ENCODE measurements at places on chromosomes 12 and 14.
A peak's percentile ranks its signal among the peaks of the same experiment; 100 is the strongest.

- no peak for DNase-seq
These were observed at the start of gene GRIN2B for GRCh38 chr12:13981296-13981962. GRIN2B (minus strand) TSS chr12:13981602; CDS start chr12:13866208, 115,394 bp downstream.

DNA sequence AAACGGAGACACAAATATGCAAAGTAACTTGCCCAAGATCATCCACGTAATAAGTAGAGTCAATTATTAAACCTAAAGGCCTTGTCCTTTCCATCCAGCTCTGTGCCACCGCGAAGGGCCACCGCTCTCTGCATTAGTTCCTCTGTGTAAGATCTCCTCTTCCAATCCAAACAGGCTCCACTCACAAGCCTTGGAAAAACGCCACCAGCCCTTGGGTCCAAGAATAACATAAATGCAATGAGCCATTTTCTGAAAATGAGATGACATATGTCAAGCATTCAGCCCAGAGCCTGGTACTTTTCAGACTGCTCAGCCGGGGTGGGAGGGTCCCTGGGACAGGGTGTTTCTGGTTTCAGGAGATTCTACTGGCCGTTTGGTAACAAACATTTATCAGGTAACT lies 30.0 kb downstream of the DGLUCY start:
- DNase-seq, result no peak

- DNase-seq, result no peak
These were observed 1755.7 kb upstream of the SEL1L start for GRCh38 chr14:83289390-83289789.

DNA sequence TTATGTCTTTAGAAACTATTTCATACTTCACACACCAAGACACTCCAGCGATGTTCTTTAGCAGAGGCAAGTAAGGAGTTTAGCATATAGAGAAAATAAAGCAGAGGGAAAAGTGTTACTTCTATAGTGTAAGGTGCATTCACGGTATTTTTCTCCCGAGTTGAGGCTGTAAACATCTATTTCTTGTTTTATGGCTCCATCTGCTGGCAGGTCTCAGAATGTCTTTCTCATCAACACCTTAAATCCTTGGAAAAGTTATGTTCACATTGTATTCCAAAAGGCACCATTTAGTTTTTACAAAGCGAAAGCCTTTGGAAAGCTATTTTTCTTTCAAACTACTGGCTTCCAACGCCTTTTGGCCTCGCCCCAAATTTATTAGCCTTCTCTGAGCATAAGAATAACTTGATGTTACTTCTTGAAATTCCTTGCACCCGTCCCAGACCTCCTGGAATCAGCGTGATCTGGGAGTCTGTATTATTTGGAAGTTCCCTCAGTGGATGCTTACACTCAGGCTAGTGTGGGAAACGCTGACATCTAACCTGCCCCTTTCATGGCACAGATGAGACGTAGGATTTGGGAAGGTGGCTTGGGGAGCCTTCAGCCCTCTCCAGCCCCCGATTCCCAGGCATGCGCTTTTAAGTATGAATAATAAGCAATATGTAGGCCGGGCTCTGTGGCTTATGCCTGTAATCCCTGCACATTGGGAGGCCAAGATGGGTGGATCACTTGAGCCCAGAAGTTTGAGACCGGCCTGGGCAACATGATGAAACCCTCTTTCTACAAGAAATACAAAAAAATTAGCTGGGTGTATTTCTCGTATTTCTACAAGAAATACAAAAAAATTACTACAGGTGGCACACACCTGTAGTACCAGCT lies 1.9 kb upstream of the PIWIL1 start:
- no peak for DNase-seq

- DNase-seq, result peak; percentile 97
These were observed 16.8 kb downstream of the MMP14 start for GRCh38 chr14:22852940-22853767.

GRCh38 chr12:40142001-40142744 lies 36.3 kb upstream of the SLC2A13 start:
- DNase-seq, result no peak

DNA sequence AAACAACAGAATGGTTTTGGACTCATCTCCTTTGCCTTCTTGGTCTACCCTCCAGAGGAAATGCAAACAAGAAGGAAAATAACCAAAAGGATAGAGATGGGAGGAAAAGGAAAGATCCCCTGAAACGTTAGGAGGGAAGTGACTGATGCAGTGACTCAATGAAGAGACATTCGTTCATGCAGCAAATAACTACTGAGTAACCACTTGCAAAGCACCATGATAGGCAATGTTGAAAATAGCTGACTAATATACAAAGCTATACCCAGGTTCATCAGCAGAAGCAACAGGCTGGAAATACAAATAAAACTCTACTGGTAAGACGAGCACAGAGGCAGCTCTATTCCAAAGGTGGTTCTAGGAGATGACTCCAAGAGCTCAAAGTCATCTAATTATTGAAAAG lies 41.8 kb downstream of the R3HDM2 start:
- DNase-seq, result no peak

DNA sequence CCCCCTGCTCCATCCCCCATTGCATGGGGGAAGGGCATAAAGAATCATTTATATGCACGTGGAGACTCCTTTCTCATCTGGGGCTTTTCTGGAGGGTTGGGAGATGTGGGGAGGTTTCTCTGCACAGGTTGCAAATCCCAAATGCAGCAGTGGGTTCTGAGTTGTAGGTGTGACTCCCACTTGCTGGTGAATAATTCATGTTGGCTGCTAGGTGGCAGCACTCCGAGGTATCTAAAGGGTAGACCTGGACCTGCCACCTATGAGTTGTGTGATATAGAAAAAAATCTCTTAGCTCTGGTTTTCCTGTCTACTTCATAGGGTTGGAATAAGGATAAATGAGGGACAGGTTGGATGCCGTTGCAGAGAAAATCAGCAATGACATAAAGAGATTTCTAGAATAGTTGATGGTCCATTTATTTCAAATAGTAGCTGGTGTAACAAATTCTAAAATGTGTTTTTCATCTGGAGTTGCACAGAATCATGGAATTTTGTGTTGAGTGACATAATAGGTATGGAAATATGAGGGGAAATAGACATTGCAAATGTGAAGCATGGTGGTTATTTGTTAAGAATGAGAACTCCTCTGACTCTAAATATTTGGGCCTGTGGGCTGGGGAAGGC lies 4.6 kb downstream of the MARCHF9 start:
- DNase-seq, result no peak

DNA sequence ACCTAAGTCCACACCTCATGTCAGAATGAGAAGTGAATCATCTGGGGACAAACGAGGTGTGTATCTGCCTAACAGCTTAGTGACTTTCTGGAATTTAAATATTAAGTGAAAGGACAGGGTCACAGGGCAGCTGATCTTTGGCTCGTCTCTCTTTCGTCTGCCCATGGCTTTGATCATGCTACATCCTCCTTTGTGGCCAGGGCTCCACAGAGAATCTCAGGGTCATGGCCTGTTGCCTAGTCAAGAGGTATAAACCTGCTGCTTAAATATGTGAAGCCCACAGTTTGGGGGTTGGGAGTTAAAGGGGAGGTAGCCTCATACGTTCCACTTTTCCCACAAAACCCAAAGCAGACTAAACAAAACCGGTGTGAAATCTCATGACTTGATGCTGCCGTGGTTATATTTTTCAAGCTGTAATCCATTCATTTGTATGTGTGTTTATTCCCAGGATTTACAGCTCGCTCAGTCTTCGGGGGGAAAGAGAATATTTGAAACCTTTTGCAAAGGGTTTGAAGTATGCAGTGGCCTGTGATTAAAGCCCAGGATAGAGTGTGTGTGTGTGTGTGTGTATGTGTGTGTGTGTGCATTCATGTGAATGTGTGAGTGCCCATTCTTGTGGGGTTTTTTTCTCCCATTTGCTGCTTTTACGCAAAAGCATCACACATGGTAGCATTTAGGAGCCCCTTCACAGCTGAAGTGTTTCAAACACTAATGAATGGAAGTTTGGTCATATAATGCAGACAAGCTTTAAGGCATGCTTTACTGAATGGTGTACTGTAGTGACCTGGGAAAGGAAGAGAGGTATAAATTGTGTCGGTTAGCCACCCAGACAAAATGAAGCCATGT lies 137.1 kb downstream of the HMGA2 start:
- DNase-seq, result no peak

DNA sequence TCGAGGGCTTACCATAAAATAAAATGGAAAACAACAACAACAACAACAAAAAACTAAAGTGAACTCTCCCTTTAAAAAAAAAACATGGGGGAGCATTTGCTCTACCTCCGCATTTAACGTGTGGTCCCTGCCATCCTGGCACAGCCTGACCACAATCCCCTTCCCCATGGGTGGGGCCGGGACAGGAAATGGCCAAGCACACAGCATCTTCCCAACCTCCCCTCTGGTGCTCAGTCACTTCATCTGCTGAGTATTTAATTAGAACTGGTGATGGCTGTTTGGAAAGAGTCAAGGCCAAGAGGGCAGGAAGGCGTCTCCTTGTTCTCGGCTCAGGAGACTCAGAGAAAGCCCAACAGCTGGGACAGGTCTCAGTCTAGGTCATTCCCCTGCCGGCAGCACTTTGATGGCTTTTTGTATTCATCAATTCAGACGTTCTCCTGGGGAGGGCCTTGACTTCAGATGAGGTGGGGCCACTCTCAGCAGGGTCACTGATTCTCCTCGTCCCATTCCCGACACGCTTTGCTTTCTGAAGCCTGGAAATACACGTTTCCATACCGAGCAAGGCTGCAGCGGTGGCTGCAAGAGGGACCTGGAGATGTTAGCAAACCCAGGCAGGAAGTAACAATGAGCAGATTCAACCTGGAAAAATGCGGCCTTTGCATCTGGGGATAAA lies 44.4 kb downstream of the ANO2 start:
- DNase-seq, result no peak

- no peak for DNase-seq
These were observed 9.2 kb downstream of the BEGAIN start for GRCh38 chr14:100577986-100578431.

DNA sequence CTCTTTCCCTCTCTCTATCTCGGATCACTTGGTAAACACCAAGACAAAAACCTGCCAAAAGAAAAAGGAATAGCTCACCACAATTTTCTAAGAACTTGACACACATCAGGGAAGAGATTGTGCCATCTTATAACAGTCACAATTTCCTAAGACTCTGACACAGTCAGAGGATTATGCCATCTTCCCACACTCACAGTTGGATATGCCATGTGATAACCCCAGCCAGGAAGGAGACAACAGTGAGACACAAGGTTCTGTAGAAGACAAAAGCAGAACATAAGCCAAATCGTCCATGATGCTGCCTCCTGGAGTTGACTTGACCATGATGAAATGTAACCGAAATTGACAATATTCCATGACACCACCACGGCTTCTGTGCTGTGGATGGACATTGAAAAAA lies 2.8 kb upstream of the CLEC9A start:
- no peak for DNase-seq

GRCh38 chr12:94458877-94459727 lies 565 bp downstream of the CEP83 start:
- DNase-seq, result no peak

- no peak for DNase-seq
These were observed 46.1 kb upstream of the DLK1 start for GRCh38 chr14:100680439-100681051.

GRCh38 chr12:27751386-27752047 lies 28.5 kb upstream of the KLHL42 start:
- no peak for DNase-seq

DNA sequence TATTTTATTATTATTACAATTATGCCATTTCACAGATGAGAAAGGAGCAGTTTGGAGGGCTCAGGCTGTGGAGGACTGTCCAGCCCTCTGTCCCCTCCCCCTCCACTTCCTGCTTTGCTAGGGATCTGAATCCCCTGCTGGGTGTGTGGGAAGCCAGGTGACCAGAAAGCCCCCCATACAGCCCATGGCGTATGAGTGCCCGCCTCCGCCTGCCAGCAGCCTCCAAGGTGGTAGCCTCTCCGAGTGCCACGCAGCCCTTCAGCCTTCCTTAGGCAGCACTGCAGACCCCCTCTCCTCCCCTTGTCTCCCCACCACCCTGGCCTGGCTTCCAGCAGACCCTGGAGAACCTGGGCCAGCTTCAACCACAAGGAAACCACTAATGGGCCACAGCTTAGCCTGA lies 12.6 kb downstream of the DTX1 start:
- DNase-seq, result no peak

DNA sequence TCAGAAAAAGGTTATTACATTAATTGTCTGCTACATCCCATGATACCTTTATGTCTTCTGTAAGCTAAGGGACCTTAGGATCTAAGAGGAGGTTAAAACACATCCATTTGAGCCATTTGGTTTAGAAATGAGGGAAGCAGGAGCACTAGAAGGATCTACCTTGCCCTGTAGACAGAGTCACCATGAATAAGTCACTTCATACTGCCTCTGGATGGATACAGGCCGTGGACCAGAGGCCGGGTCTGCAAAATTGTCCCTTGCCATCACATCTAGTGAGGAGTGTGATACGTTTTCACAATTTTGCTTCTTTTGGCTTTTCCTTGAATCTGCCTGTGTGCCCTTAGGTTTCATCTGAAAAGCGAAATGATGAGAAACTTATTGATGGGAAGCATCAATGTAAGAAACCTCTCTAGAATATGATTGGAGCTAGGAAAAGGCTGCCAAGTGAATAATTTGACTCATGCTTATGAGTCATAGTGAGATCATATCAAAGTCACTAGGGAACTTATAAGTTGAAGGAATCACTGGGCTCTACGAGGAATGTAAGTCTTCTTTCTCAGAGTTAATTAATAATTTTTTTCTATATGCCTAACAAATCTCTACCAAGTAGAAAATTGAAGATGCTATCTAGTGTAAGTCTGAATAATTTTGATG lies 10.8 kb downstream of the GLRX5 start:
- no peak for DNase-seq

DNA sequence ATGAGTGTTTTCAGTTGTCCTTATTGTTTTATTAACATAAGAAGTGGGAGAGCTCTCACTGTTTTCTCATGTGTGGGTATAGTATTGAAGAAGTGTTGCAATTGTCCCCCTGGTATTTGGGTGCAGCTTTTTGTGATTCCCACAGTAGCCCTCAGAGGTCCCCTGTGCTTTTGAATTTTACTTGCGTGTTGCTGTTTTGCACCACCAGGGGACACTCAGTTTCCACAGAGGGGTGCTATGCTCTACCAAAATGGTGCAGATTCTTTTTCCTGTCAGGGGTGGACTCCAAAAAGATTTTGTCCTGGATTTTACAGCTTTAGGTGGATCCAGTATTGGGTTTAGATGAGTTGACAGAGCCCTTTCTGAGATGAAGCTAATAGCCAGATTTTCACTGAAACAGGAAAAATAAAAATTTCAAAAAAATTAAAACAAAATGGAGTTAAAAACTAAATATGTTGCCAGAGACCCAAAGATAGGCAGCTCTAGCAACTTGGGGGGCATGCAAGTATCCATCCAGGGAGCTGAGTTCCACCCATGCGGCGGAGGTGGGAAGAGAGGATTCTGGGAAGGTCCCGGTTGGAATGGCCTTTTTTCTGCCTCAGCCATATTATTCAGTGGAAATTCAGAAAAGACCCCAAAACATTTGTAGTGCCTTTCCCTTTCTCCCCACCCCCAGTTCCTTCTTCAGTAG lies 50.2 kb downstream of the TTLL5 start:
- no peak for DNase-seq

GRCh38 chr12:5511644-5512600 lies 80.0 kb downstream of the NTF3 start:
- DNase-seq, result no peak
